ENCODE measurements at places on chromosomes 12 and 14.

DNA sequence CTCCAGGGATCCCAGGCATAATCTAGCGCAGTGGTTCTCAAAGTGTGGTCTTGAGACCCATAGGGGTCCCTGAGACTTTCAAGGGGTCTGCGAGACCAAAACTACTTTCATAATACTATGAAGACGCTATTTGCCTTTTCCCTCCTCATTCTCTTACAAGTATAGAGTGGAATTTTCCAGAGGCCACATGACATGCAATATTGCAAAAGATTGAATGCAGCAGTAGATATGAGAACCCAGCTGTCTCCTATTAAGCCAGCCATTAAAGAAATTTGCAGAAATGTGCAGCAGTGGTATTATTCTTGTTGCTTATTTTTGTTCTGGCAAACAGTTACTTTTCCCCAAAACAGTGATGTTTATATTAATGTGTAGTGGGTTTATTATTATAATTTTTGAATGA is 62.8 kb downstream of the VWF start:
- DNase-seq = no peak

DNA sequence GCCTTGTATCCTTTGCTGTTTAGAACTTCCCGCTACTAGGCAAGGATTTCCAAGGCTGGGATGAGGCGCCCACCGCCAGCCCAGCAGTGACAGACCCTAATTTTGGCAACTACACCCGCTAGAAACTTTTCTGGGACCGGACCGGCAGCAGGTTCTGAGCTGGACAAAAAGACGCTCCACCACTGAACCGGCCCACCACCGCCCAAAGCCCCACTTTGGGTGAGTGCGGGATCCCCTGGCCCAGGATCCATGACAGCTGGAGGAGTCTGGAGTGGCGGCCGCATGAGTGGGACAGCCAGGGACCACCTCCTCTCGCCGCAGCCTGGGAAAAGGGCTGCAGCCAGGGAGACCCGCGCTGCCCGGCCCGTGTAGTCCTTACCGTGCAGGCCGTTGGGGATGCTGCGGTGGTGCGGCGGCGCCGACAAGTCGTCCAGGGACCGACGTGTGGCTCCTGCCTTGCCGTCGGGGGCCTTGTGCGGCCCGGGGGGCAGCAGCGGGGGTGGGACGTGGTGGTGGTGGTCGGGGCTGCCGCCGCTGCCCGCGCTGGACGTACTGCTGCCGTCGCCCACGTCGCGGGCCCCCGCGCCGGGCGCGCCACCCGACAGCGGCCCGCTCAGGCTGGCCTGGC is 1.1 kb downstream of the CCDC85C start:
- DNase-seq = no peak

DNA sequence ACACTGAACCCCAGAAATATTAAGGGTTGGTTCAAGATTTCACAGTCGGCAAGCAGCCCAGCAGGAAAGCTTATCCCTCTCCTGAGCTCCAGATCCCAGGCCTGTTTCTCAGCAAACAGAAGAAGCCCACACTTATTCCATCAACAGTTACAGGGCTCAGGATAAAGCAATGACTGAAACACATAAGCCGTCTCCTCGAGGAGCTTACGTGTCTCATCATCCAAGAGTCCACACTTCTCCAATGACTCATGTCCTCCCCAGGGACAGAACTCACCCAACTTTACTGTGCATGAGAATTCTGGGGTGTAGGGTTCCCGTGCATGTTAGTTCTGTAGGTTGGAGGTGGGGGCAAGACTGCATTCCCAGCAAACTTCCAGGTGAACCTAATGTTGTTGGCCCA is 31.2 kb downstream of the GSC start:
- DNase-seq = no peak

DNA sequence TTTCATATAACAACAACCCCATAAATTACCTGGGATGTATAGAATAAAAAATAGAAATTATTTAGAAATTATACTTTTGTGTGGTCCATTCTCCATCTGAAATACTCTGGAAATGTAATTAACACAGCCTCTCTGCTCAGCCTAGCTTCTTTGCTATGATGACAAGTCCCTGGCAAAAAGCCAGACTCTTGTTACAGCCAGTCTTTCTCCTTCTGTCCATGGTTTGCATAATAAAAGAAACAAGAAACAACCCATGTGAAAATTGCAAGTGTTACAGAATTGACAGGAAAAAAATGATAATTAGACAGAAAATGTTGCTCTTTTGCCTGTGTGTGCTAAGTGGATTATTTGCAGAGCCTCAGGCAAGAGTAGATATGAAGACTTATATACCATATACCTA is 61.3 kb downstream of the C12orf50 start:
- DNase-seq = no peak

All from GM04504 (cell line).